ENCODE measurements at places on chromosomes 5 and 9. TPM values are rescaled to one million over a fixed set of nuclear protein-coding genes. Genes with fewer than 3 reads are reported as not detected.

IFNB1 gene
- polyA plus RNA-seq, result not detected

SGCD gene
- polyA plus RNA-seq, result 13.3 TPM

GRCh38 chr5:110836851-110837250 is 98.0 kb downstream of the SLC25A46 start:
- no peak for DNase-seq

IL13 gene
- polyA plus RNA-seq, result not detected

DNA sequence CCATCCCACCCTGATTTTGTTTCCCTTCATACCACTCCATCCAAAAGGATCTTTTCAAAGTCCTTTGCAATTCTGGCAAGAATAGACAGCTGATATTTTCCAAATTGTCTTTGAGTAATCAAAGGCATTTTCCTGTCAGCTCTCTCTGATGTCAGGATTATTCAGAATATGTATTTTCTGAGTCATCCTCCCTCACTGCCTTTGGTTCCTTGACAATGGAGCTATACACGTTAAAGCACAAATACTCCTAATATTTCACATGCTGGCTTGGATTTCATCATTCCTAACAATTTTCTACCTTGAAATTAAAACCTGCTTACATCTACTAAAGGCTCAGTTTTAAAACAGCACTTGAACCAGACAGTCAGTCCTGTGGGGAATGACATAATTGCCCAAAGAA is 379.4 kb downstream of the GADD45G start:
- DNase-seq, result peak; percentile 55

- no peak for DNase-seq
Observed at GRCh38 chr5:129496421-129496820, 36.3 kb downstream of the ADAMTS19 start.

DNA sequence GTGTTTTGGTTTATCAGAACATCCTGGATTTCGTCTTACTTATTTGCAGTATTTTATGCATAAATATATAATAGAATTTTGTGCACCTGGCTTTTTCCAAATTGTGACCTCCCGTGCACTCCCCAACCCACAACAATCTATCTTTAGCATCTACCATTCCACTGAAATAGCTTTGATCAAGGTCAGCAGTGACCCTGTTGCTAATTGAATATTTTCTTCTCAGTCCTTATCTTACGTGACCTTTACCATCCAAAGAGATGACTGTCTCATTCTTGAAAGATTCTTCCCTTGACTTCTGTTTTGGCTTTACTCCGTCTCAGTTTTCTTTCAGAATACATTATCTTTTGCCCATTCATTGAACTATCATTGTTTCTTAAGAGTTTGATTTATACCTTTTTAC is 18.4 kb downstream of the NDUFS4 start:
- no peak for DNase-seq

- DNase-seq, result no peak
Observed at GRCh38 chr5:126364206-126364902, 58.9 kb upstream of the GRAMD2B start.

CYLC2 gene
- not detected for polyA plus RNA-seq

DNA sequence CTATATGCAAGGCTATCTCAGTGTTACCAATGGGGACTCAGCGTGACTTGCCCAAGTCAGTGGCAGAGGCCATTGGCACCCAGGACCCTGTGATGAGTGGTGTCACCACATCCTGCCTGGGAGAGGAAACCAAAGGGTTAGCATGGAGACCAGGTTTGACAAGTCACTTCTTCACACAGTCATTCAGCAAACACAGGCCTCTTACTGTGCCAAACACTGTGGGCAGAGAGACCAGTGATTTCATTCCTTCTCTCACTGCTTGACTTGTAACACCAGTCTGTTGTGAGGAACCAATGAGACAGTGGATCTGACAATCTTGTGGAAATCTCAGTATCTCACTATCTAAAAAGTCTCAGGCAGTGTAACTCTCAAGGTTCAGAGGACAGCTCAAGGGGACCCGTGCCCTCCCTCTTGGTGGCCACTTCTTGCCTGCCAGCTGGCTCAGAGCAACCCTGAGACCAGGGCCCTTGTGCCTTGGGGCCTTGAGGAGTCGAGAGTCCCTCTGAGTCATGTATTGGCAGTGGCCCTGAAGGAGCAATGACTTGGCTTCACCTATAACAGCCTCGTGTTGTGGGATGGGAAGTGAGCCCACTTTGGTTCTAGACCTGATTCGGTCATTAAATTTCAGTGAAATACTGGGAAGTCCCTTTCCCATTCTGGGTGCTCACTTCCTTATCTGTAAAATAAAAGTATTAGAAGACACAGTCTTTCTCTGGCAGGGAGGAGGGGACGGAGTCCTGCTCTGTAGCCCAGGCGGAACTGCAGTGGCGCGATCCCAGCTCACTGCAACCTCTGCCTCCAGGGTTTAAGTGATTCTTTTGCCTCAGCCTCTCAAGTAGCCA is 1.6 kb downstream of the FABP6 start:
- DNase-seq, result peak; percentile 84

- no peak for DNase-seq
Observed at GRCh38 chr5:170347022-170347567, 42.1 kb downstream of the KCNMB1 start.

JMY gene
- 3.4 TPM for polyA plus RNA-seq

NSA2 gene
- polyA plus RNA-seq, result 169 TPM

DNA sequence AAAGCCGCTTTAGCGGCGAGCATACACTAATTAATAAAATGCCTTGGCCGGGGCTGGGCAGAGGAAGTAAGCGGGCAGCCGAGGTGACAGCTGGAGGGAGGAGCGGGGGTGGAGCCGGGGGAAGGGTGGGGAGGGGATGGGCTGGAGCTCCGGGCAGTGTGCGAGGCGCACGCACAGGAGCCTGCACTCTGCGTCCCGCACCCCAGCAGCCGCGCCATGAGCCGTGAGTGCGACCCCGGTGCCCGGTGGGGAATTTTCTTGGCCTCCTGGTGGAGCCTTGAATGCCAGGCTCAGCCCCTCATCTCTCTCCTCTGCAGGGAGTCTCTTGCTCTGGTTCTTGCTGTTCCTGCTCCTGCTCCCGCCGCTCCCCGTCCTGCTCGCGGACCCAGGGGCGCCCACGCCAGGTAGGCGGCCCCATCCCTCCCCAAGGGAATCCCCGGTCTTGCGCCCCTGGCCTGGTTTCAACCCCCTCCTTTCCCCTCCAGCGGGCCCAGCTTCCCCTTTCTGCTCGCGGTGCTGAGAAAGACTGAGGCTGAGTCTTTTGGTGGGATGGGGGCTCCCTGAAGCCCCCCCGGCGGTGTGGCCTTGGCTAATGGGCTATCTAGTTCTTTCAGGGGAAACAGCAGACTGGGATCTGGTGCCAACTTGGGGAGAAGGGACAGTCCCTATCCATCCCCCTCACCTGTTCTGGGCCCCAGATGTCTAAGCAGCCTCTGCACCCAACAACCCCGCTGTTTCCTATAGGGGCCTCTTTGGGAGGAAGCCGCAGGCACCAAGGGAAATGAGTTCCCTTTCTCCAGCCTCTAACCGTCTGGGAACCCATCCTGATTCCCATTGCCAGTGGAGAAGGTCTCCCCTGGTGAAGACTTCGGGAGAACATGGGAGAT is at the start of gene PTGS1:
TSS of gene PTGS1 (plus strand) at position 156 of the 887 bp plus-strand sequence. CDS start at position 217, 61 bp downstream.
- DNase-seq, result no peak

DNA sequence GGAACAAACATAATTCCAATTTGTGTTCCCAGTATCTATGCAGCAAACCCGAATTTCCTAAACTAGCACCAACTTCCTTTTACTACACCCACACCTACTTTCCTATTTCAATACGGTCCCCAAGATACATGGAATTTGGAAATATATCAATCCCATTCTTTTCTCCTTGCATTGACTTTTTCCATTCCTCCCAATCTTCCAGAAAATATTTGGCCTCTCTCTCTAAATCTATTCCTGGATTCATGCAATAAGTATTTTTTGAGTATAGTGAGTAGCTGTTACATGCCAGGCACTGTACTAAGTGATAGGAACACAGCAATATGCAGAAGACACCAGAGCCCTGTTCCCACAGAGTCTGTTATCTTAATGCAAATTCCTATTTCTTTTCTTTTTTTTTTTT is 216.2 kb upstream of the PIK3R1 start:
- no peak for DNase-seq

DNA sequence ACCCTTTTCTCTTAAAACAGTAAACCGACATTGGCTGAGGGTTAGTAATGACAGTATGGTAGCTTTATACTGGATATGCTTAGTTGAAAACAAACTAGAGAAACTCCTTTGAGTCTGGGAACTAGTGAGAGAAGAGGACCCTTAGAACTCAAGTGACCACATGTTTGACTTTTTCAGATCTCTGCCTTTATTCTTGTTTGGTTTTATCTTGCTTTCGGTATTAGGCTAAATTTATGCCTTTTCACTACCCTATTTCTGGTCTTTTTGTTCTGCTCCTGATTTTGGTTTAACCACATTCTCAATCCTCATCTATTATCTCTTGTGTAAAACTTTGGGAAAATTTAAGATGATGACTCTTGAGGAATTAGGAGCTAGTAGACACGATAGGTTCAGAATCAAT is 11.0 kb downstream of the SNAPC3 start:
- no peak for DNase-seq

TAF11L13 gene
- polyA plus RNA-seq, result not detected

DNA sequence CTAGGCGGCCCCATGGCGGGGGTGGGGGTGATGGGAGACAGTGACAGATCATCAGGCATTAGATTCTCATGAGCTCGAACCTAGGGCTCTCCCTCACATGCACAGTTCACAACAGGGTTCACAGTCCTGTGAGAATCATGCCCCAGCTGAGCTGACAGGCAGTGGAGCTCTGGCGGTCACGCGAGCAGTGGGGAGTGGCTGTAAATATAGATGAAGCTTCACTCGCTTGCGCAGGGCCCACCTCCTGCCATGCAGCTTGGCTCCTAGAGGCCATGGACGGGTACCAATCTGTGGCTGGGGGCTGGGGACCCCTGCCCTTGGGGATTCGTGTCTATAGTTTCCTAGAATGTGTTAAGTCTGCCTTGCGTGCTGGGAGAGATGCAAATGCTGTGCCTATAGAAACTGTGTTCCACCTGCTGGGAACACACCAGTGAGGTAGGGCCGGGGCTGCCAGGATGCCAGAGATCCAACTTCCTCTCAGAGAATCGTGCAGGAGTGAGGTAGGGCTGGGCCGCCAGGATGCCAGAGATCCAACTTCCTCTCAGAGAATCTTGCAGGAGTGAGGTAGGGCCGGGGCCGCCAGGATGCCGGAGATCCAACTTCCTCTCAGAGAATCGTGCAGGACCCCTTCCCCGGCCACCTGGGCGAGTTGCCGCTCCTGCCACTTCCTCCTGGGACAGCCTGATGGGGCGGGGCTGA is 14.1 kb upstream of the EXOC3 start:
- no peak for DNase-seq

- no peak for DNase-seq
Observed at GRCh38 chr9:130343445-130343918, 77.9 kb downstream of the HMCN2 start.

- DNase-seq, result no peak
Observed at GRCh38 chr5:152405145-152405544, at the start of gene NMUR2. NMUR2 (minus strand) TSS chr5:152405279; CDS start chr5:152405113, 166 bp downstream.

ADRB2 gene
- 2.9 TPM for polyA plus RNA-seq

- no peak for DNase-seq
Observed at GRCh38 chr5:146582051-146582596, 66.1 kb upstream of the GPR151 start.

PCDHB12 gene
- polyA plus RNA-seq, result 0.27 TPM

GRCh38 chr5:953535-954449 is 54.8 kb upstream of the NKD2 start:
- no peak for DNase-seq

C6 gene
- polyA plus RNA-seq, result not detected

- DNase-seq, result no peak
Observed at GRCh38 chr5:112635771-112636731, 101.6 kb upstream of the APC start.

DNA sequence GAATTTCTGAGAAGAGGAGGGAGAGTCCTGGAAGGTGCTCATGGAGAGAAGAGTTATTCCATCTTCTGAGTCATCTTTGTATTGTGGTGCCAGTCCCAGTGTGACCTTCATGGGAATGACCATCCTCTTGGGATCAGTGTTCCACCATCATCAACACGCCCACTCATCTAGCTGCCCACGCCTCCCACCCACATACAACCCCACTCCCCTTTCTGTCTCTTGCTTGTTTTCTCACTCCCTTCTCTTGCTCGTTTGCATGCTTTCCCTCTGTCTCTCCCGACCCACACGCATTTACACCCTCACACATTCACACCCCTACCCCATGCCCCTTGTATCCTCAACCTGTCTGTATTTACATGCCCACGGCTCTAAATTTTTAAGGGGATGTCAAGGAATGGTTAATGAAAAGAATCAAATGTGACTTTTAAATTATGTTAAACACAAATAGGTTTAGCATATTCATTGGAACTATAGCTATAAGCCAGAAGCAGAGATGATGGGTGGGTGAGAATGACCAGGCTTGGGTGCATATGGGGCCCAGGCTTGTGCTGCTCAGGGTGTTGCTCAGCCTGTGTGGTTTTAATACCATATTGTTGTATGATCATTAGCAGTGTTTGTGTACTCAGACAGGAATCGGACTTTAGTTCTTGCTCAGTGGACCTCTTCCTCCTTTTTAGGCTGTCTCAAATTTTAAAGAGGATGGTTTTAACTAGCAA is 160.4 kb downstream of the ARHGAP26 start:
- no peak for DNase-seq

SUSD3 gene
- polyA plus RNA-seq, result 0.17 TPM

TMEM252 gene
- polyA plus RNA-seq, result not detected

- no peak for DNase-seq
Observed at GRCh38 chr9:134483361-134484184, 157.3 kb downstream of the RXRA start.

DNA sequence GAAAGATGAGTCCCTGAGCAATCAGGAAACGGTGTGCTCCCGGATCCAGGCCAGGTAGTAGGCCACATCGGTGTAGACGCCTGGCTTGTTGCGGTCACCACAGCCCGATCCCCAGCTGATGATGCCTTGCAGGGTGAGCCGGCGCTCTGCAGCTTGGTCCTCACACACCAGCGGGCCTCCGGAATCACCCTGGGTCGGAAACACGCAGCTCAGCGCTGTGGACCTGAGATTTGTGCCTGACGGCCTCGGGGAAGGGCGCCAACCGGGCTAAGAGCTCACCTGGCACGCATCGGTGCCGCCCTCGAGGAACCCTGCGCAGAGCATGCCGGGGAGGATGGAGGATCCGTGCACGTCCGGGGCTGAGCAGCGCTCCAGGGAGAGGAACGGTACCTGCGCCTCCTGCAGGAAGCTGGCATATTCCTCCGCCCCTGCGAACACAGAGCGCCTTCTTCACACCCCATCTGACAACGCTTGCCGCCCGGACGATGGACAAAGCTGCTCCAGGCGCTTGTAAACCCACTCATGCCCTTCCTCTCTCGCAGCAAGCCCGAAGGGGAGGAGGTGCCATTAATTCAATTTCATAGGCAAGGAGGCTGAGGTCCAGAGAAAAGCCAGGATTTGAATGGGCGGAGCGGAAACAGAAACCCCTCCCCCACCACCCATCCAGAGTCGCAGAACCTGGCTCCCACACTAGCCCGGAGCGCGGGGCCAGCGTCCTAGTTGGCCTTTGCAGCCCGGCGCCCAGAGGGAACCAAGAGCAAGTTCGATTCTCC is 2.0 kb upstream of the PFN3 start:
- DNase-seq, result peak; percentile 43

DNA sequence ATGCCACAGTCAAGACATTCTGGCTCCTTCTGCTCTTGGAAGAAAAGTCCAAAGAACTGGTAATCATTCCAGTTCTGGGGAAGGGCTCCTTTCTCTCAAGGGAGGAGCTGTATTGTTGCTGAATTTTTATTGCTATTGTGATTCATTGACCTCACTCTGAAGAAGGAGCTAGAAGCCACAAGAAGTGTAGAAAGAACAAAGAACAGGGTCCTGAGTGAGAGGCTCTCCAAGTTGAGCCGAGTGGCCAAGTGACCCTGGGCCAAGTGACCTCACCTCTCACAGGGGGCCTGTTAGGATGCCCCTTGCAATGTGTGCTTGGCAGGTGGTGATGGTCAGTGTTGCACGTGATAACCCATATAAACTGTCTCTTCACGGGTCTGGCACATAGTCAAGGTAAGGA is 173.3 kb downstream of the FGF18 start:
- DNase-seq, result peak; percentile 33
